Myocyte (in vitro differentiated cells): ENCODE measurements at places on chromosomes 1 and 21.
A peak's percentile ranks its signal among the peaks of the same experiment; 100 is the strongest.

DNA sequence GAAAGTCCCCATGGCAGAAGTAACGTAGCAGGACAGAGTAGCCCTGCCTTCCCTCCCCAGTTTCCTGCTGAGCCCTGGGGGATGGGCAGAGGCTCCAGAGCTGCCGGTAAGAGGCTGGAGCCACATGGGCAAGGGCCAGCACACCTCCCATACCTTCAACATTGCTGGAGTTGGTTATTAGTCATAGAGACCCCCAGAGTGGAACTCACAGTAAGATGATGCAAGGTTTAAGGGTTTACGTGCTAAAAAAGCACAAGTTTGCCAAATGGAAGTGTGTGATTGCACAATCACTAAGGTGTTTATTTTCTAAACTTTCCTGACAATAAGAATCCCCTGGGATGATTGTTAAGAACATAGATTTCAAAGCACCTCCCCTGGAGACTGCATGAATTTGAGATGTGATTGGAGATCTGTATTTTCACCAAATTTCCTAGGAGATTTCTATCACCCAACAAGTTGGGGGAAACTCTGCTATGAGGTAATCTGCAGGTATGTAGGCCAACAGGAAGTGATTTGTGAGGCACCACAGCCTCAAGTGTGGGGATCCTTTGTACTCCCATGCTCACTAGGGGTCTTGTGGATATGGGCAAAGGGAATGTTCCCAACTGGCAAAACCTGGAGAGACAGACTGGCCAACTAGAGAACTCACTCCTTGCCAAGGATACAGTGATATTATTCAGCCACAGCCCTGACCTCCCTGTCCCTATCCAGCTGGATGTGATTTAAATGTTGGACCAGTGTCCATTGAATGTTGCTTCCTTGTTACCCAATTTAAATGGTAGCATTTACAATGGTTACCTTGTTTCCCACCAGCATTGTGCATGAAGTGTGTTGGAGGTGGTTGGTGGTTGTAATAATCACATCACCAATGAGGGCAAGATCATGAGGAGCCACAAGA, 37.1 kb upstream of the CSF1 start:
- no peak for DNase-seq

GRCh38 chr1:185487026-185487425, 170.0 kb upstream of the IVNS1ABP start:
- DNase-seq = peak; percentile 68

GRCh38 chr1:213492161-213493041, 441.4 kb downstream of the RPS6KC1 start:
- DNase-seq = no peak

DNA sequence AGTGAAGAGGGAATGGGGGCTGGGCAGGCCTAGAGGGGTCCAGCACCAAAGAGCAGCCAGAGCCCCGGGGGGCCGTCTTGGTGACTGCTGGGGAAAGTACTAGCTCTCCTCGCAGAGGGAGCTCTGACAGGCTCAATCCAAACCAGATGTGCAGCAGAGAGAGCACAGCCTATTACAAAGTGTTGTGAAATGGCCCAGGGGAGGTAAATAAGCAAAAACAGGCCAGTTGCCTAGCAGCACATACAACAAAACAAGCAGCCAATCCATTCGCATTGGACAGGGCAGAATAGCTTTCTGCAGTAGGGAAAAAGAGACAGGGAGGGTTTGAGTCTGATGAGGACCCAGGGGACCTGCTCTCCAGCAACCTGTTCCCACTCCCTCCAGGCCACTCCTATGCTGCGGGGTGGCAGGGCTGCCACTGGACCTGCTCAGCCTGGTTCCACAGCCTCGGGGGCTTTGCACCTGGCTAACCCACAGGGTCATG, 239.6 kb upstream of the FGGY start:
- peak; percentile 81 for DNase-seq

DNA sequence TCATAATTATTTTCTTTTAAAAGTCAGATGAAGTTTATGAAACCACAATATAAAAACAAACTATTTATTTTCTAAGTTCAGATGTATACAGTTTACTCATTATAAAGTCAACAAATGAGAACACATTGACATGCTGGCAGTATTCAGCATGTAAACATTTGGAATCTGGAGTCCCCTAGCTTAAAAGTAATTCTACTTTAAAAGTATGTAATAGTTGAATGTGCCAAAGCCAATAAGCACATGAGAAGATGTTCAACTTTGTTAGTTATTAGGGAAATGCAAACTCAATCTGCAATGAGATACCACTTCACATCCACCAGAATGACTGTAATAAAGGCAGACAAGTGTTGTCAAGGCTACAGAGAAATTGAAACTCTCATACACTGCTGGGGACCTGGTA, 96.6 kb downstream of the RYR2 start:
- DNase-seq = no peak

GRCh38 chr1:200958597-200958996, 63.9 kb downstream of the INAVA start:
- DNase-seq = no peak

GRCh38 chr1:170881268-170882265, 53.8 kb upstream of the MROH9 start:
- peak; percentile 71 for DNase-seq

GRCh38 chr1:230030122-230030821, 36.8 kb upstream of the GALNT2 start:
- no peak for DNase-seq

GRCh38 chr1:18583326-18583941, 47.2 kb upstream of the PAX7 start:
- no peak for DNase-seq

GRCh38 chr1:215276582-215276981, 194.0 kb downstream of the KCNK2 start:
- DNase-seq = no peak

GRCh38 chr21:28464095-28464494, 528.6 kb downstream of the LTN1 start:
- no peak for DNase-seq

- DNase-seq = no peak
Measured at GRCh38 chr1:11997081-11997850, 17.0 kb downstream of the MFN2 start.

- DNase-seq = peak; percentile 24
Measured at GRCh38 chr1:206834711-206835110, 30.7 kb upstream of the IL20 start.

DNA sequence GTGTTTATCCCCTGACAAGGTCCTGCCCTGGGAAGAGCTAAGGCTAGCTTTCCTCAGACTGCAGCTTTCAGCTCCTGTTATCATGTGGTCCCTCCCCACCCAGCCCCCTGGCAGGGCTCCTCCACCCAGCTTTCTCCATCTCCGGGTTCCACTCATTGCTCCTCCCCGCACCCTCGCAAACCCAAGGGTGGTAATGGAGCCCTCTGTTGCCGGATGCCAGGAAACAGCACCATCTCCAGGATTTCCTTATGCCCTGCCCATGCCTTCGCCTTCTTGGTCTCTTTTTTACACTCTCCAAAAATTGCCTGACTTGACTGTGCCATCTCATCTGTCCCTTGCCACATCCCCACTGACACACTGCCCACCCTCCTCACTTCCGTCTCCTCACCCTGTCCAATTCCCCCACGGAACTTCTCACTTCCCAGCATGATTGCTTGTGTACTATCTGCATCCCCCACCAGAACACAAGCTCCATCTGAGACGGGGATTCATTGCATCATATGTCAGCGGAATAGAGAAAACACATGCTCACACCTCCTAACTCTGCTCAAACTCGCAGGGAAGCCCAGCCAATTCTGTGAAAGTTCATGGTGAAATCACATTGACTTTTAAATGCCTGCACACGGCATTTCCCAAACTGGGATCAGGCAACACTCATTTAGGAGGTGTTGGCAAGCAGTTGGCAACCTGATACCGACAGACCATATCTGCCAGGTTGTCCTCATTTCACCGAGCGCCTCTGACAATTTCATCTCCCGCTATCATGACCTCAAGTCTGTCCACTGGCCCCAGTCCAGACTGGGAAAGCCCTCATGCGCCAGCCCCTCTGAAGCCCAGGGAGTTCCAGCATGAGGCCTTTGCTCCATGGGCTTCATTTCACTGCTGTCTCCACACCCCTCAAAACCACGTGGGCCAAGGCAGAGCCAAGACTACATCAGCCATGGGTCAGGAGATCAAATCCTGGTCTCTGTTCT, 201.1 kb downstream of the MATN1 start:
- peak; percentile 29 for DNase-seq

DNA sequence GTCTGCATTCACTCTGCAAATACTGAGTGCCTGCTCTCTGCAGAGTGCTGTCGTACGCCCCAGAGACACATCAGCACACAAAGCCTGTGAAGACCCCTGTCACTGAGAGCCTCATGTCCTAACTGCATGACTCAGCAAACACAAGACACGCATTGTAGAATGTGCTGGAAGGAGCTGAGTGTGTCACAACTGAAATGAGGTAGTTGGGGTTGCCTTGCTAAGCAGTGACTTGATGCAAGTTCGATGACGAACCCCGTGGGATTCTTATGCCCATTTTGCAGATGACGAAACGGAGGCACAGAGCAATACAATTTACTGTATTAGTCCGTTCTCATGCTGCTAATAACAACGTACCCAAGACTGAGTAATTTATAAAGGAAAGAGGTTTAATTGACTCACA, 65.1 kb downstream of the RIPK4 start:
- DNase-seq = no peak

- no peak for DNase-seq
Measured at GRCh38 chr1:30120245-30121000, 603.0 kb downstream of the MATN1 start.

DNA sequence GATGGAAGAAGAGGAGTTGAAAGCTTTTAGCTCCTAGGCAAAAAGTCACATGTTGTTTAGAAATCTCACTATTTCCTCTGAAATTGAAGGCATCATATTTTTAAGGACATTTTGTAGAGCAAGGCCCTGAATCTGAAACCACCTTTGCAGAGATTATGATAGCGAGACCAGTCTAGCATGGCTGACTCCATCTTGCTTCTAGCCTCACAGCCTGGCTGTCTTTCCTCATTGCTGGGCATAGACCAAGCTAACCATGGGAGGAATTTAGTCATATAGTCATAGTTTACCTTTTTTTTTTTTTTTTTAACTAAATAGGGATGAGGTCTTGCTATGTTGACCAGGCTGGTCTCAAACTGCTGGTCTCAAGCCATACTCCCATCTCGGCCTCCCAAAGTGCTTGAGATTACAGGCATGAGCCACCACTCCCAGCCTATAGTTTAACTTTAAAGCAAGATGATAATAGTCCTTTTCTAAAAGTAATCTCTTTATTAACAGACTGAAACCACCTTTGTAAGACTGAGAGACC, 42.2 kb upstream of the ZNF326 start:
- DNase-seq = no peak

- DNase-seq = peak; percentile 89
Measured at GRCh38 chr1:234499119-234499942, 20.4 kb upstream of the TARBP1 start.

- peak; percentile 28 for DNase-seq
Measured at GRCh38 chr1:101051688-101052638, 26.4 kb upstream of the DPH5 start.

GRCh38 chr1:71462247-71462646, 381.4 kb upstream of the ZRANB2 start:
- DNase-seq = no peak

GRCh38 chr1:93824834-93825233, 54.2 kb downstream of the DNTTIP2 start:
- DNase-seq = no peak

GRCh38 chr1:204046346-204046745, 26.6 kb upstream of the SOX13 start:
- no peak for DNase-seq

- DNase-seq = peak; percentile 72
Measured at GRCh38 chr1:96865731-96866685, 144.4 kb downstream of the PTBP2 start.

DNA sequence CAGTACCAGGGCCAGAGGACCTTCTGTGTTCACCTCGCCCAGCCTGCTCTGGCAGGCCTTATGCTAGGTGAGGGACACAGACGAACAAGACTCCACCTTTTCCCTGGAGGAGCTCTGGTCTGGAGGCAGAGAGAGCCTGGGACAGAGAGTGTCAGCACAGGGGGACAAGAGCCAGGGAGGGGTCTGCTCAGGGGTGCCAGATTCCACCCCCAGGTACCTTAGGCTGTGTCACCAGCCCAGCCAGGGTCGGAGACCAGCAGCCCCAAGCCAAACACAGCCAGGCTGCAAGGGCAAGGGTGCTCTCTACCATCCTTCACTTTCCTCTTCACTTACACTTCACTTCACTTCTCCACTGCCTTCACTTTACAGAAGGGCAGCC, 4.3 kb upstream of the LRP8 start:
- no peak for DNase-seq

GRCh38 chr1:7300893-7301663, 470.0 kb upstream of the VAMP3 start:
- DNase-seq = peak; percentile 61

DNA sequence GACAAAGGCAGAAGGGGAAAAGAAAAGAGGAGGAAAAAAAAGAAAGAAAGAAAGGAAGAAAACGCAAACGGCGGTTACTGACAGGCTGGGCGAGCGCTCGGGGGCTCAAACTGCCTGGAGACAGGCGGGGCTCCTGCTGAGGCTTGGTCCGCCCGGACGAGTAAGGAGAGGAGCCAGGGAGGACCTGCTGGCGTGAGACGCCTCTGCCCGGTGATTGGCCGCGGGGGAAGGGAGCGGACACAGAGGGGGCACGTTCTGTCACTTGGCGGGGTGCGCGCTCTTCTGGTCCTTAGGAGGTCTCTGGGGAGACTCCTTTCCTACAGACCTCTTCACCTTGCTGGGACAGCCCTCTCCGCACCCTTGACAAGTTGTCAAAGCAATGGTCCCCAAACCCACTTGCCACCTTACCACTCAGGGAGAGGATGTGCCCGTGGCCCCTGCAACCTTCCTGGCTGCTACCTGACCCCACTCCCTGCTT, 791 bp upstream of the PIK3R3 start:
- DNase-seq = no peak

- DNase-seq = peak; percentile 82
Measured at GRCh38 chr1:223771814-223772770, 59.8 kb downstream of the CAPN2 start.

- DNase-seq = no peak
Measured at GRCh38 chr1:199449221-199449620, 578.3 kb upstream of the NR5A2 start.

DNA sequence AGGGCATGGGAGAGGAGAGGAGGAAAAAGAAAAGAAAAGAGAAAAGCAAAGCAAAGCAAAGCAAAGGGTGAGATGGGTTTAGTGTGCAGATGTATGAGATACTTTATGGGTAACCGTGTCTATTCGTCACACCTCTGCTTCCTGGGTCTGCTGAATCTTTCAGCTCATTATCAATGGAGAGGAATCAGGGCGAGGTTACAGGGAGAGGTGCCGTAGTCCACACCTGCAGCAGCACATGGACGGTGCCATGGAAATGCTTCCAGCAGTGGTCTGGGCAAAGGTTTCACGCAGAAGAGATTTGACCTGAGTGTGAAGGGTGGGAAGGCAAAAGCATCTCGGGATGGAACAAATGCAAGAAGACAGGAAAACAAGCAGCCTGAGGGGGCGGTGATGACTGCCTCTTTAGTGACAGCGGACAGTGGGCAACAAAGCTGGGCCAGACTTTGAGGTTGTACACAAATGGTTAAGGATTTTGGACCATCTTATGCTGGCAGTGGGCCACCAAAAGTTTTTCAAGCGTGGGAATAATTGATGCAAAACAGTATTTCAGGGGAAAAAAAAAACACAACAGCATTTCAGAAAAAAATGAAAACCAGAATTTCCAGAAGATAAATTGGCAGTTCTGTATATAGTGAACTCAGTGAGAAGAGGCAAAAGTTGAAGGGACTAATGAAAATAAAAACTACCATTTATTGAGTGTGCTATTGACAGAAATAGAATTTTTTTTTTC, 19.5 kb upstream of the SRP9 start:
- no peak for DNase-seq

GRCh38 chr1:51422367-51423072, 92.2 kb upstream of the TTC39A start:
- DNase-seq = no peak
